GM04503 (cell line): ENCODE measurements at places on chromosomes 7 and 10.

GRCh38 chr7:102993718-102994029 lies 80.9 kb downstream of the LRRC17 start:
- DNase-seq = no peak

- peak; percentile 15 for DNase-seq
Observed at GRCh38 chr7:95246831-95247370, 77.4 kb downstream of the PON1 start.

GRCh38 chr7:141053626-141054025 lies 20.2 kb upstream of the TMEM178B start:
- DNase-seq = no peak

GRCh38 chr10:86079088-86079487 lies 287.5 kb downstream of the GRID1 start:
- DNase-seq = no peak

DNA sequence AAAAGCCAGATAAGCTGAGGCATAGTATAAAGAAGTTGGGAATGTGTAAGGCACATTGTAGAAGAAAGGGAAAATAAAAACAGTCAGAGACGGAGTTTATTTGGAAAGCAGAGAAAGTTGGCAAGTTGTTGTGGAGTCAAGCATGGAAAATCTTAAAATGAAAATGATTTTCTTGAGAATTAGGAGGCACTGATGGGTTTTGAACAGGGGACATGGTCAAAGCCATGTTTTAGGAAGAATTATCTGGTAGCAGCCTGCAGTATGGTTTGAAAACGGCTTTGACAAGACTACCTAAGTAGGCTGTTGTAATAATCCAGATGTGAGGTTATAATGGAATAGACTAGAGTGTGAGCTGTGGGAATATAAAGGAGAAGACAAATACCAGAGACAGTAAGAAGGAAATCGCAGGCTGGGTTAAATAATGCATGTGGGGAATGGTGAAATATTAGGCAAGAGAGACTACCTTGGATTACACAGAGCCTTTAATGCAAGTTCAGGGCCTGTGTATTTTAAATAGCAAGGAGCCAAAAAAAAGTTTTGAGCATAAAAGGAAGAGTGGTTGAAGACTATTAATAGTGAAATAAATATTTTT lies 130.4 kb upstream of the MEOX2 start:
- no peak for DNase-seq

DNA sequence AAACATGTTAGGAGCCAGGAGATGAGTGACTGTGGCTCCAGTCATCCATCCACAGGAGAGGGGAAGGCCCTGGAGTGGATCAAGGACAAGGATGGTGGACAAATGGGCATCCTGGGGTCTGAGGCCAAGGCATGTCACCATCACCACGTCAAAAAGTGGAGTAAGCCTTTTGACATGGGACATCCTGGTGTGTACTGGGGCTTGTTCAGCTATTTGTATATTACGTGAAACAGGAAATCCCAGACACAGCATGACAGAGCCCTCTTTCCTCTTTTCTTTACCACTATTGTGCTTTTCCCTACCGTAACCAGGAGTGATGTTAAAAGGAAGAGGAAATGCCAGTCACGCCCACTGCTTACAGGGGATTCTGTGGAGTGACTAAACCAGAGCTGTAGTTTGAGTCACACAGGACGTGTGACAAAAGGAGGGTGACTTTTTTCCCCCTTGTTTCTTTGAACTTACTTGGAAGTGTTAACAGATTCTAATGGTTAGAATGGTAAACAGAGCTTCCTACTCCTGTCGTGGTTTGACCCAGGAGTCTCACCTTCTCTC lies 15.4 kb downstream of the ACSL5 start:
- no peak for DNase-seq

DNA sequence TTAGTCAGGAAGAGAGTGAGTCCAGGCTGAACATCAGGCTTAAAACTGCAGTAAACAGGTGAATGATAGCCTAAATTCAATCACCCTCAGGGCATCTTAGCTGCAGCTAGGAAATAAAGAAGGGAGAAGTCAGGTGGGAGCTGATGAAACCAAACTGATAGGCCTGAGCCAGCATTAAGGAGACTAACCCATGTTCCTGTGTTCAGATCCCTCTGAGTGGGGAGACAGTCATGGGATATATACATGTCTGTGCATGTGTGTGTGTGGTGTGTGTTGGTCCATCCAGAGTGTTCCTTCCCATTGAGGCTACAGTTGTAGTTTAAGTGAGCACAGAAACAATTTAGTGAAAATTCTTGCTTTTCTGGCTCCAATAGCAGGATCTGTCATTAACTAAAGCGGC lies 480.9 kb downstream of the PHTF2 start:
- no peak for DNase-seq

GRCh38 chr10:8254350-8254749 lies 199.9 kb downstream of the GATA3 start:
- DNase-seq = no peak

DNA sequence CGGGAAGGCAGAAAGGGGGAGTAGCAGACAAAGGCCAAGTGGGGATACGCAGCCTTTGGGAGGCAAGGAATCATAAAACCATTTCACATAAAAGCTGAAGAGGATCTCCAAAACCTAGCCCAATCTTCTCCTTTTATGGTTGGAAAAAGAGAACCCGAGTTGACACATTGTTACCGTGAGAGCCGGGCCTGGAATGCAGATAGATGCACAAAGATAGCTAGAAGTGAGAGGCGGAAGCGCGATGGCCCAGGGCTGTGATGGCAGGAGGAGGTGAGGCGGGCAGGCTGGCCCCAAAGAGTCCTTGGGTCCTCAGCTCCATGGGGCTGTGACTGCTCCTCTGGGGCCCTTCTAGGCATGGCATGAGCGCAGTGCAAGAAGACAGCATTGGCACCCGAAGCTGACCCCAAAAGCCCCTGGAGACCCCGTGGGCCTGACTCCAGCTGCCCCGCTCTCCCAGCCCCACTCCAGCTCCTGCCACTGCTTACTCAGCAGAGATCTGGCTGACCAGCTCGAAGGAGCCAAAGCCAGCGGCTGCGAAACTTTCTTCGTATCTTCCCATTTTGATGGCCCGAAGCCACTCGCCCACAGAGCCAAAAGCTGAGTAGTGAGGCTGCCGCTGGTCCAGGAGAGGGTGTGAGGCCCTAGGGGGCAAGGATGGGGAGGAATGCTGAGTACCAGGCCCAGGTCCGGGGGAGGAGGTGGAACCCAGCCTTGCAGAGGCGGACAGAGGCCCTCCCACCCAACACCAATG lies 22.5 kb downstream of the EPHB4 start:
- DNase-seq = no peak

DNA sequence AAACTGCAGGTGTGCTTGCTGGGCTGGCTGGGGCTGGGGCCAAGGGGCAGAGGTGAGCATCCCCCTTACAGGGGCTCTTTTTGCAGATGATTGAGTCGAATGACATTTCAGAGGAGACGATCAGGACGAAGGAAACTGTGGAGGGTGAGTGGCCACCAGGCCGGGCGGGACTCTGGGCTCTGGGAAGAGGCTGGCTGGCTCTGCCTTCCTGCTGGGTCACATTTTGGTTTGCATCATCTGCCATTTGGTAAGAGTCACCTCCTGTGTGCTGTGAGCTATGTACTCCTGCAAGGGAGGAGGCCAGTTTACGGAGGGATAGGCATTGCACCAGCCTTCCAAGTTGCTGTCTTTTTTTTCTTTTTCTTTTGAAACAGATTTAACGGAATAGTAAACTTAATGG lies 73.0 kb upstream of the GTF2IRD1 start:
- no peak for DNase-seq

DNA sequence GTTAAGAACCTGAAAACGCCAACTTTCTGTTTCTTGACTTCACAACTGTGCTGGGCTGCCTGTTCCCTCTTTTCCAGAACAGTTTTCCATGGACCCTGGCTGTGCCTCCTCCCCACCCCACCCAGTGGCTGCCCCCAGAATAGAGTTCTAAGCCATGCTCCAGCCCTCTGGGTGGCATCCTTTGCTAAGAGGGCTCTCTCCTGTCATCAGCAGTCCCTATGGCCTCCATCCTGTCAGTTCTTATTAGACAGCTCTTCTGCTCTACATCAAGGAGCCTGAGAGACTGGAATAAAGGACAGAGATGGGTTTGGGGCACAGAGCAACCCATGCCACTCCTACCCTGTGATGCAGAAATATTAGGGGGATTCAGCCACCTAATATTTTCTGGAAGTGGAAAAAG lies 13.9 kb upstream of the LRRC4 start:
- no peak for DNase-seq

- no peak for DNase-seq
Observed at GRCh38 chr10:68074031-68074774, 880 bp downstream of the HERC4 start.

DNA sequence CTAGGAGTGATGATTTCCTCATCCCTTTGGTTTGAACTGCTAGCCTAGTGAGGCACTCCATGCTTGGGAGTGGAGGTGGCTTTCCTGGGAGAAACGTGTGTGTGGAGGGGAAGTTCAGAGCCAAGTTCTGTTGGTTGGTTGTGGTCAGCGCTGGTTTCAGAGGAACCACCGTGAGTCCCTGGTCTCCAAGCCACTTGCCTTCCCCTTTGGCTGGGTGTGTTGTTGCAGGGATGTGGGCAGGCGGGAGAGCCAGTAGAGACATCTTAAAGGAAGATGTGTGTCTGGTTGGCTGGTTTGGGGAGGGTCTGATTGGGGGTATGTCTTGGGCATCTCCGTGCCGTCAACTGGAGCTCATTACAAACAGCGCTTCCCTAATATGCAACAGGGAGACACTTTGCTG lies 130.8 kb upstream of the TCF7L2 start:
- no peak for DNase-seq

DNA sequence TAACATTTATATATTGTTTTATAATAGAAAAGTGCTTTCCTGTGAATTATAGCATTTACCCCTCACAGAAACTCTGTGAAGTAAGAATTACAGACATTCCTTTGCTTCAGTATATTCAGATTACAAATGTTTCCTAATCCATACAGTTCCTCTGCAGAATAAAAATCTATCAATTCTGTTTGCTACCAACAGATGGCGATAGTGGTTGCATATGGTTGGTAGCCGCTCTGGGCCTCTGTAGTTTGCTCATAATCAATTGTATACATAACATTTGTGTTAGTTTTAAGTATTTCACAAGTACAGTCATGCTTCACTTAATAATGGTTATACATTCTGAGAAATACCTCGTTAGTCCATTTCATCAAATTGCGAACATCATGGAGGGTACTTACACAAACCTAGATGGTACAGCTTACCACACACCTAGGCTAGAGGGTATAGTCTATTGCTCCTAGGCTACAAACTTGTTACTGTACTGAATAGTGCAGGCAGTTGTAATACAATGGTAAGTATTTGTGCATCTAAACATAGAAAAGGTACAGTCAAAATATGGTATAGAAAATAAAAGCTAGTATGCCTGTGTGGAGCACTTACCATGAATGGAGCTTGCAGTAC lies 94.4 kb upstream of the STEAP4 start:
- DNase-seq = no peak

DNA sequence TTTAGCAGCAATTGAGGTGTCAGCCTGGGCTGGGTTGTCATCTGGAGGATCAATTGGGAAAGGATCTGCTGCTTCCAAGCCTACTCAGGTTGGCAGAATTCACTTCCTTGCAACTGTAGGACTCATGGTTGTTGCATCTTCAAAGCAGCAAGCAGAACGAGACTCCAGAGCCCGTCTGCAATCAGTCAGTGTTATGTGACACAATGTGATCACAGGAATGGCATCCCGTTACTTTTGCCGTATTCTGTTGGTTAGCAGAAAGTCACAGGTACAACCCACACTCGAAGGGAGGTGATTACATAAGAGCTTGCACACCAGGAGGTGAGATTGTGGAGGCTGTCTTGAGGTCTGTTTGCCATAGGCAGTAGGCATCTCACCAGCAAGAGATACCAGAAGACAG lies 15.4 kb upstream of the LYZL1 start:
- DNase-seq = no peak

GRCh38 chr10:130240409-130240808 lies 104.2 kb downstream of the GLRX3 start:
- no peak for DNase-seq

DNA sequence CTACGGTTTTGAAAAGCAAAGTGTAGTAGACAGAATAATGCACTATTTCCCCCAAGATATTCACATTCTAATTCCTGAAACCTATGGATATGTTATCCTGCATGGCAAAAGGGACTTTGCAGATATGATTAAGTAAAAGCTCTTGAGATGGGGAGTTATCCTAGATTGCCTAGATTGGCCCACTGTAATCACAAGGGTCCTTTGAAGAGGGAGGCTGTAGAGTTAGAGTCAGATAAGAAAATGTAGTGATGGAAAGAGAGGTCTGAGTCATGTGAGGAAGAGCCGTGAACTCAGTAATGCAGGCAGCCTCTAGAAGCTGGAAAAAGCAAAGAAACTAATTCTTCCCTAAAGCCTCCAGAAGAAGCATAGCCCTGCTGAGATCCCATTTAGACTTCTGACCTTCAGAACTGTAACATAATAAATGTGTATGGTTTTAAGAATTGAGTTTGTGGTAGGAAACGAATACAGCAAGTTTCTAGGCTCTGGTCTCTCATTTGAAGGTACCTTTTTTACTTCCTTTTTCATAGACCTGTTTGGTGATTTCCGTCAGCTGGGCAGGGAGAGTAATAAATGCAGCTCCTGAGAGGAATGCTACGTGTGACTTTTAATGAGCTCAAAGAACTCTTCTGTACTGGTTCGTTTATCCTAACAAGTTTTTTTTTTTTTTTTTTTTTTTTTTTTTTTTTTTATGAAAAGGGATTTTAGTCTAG lies 41.9 kb upstream of the NXPH1 start:
- DNase-seq = no peak

DNA sequence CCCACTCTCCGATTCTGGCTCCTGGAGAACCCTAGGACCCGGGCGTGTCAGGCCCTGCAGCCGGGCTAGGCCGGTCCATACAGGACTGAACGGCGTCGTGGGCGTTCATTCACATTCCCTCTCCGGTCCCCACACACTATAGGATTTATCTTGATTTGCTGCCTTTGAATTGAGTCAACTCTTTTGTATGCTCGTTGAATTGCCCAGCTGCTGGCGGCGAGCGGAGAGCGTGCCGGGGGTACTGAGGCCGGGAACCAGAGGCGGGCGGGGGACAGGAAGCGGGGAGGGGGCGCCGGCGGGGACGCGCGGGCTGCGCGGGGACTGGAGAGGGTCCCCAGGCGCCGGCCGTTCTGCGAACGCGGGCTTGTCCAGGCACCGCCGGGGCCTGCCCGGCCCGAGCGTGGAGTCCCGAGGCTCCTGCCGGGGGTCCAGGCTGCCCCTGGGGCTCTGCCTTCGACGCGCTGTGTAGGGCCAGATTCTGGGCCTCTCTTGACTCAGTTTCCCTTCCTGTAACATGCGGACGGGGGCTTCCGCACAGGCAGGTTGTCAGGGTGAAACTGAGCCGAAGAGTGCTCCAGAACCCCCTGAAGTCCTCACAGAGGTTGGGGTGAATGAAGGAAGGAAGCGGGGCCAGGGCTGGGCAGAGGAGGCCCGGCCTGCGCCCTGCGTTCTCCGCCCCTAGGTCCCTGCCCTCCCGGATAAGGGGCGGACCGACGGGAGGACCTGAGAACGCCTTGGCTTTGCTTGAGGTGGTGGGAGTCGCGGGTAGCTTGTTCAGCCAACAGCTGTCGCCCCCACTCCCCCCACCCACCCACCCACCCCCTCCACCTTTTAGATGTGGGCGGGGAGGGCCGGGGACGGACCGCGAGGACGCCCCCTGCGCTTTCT lies 769 bp upstream of the ELFN1 start:
- no peak for DNase-seq
